Dermis blood vessel endothelial cell (primary cell): ENCODE measurements at places on chromosomes 7 and 10. TPM values are rescaled to one million over a fixed set of nuclear protein-coding genes. Genes with fewer than 3 reads are reported as not detected.

CHRM2 gene
- total RNA-seq, result not detected in 2 replicates

LANCL2 gene
- 14.0 and 26.3 TPM in 2 replicates for total RNA-seq

OR2A5 gene
- not detected in 2 replicates for total RNA-seq

WDFY4 gene
- total RNA-seq, result 0.34 and 2.1 TPM in 2 replicates

INHBA gene
- total RNA-seq, result 0.60 and 1.0 TPM in 2 replicates

CABCOCO1 gene
- not detected in 2 replicates for total RNA-seq

SFTPA2 gene
- under 0.01 TPM in 1 of 2 replicates, not detected in the other for total RNA-seq

TSPAN33 gene
- 0.19 TPM in 1 of 2 replicates, not detected in the other for total RNA-seq

EPO gene
- total RNA-seq, result not detected in 2 replicates

ITGA8 gene
- total RNA-seq, result 0.23 and 0.34 TPM in 2 replicates

ENTPD1 gene
- total RNA-seq, result 32.2 and 54.4 TPM in 2 replicates

WNT8B gene
- not detected in 2 replicates for total RNA-seq

ELN gene
- 4.4 and 5.4 TPM in 2 replicates for total RNA-seq

IQUB gene
- 0.05 and 0.34 TPM in 2 replicates for total RNA-seq

PPP1R9A gene
- 16.2 and 19.2 TPM in 2 replicates for total RNA-seq

BLOC1S2 gene
- 35.1 and 44.2 TPM in 2 replicates for total RNA-seq

ABCB4 gene
- 0.14 and 0.34 TPM in 2 replicates for total RNA-seq

FRMD4A gene
- 42.0 and 51.8 TPM in 2 replicates for total RNA-seq

SEC61G gene
- total RNA-seq, result 162 and 618 TPM in 2 replicates

NUTM2A gene
- total RNA-seq, result 0.09 and 0.85 TPM in 2 replicates

SAP25 gene
- not detected in 2 replicates for total RNA-seq

IDI2 gene
- total RNA-seq, result not detected in 2 replicates

OGDHL gene
- 0.33 and 0.85 TPM in 2 replicates for total RNA-seq

FAM25A gene
- total RNA-seq, result not detected in 2 replicates

RELN gene
- 412 and 787 TPM in 2 replicates for total RNA-seq

SEMA3D gene
- total RNA-seq, result 3.0 and 20.4 TPM in 2 replicates

DEPP1 gene
- total RNA-seq, result 174 and 360 TPM in 2 replicates

C10orf105 gene
- total RNA-seq, result under 0.01 and 0.05 TPM in 2 replicates

GFRA1 gene
- 36.4 and 51.3 TPM in 2 replicates for total RNA-seq

ABLIM1 gene
- total RNA-seq, result 141 and 159 TPM in 2 replicates

MBL2 gene
- total RNA-seq, result not detected in 2 replicates

SFRP5 gene
- not detected in 2 replicates for total RNA-seq

SPDYE2 gene
- not detected in 2 replicates for total RNA-seq

PDZD7 gene
- 0.34 and 0.88 TPM in 2 replicates for total RNA-seq

CTNNA3 gene
- under 0.01 TPM in 1 of 2 replicates, not detected in the other for total RNA-seq

ACSL5 gene
- 64.2 and 66.1 TPM in 2 replicates for total RNA-seq

ITPRID1 gene
- not detected in 2 replicates for total RNA-seq

TFEC gene
- total RNA-seq, result 2.0 and 3.1 TPM in 2 replicates

DPP6 gene
- not detected in 2 replicates for total RNA-seq

PNLIPRP3 gene
- under 0.01 TPM in 1 of 2 replicates, not detected in the other for total RNA-seq

COL17A1 gene
- total RNA-seq, result 0.34 and 0.84 TPM in 2 replicates

MUC12 gene
- not detected in 2 replicates for total RNA-seq

GHITM gene
- 192 and 193 TPM in 2 replicates for total RNA-seq

TFR2 gene
- 0.68 and 0.70 TPM in 2 replicates for total RNA-seq

SPDYE16 gene
- 0.09 TPM in 1 of 2 replicates, not detected in the other for total RNA-seq
